DMS 273 treated with DMSO at 0.1 percent for 48 hours (cell line): ENCODE measurements at places on chromosomes 1 and 21.
A peak's percentile ranks its signal among the peaks of the same experiment; 100 is the strongest.

DNA sequence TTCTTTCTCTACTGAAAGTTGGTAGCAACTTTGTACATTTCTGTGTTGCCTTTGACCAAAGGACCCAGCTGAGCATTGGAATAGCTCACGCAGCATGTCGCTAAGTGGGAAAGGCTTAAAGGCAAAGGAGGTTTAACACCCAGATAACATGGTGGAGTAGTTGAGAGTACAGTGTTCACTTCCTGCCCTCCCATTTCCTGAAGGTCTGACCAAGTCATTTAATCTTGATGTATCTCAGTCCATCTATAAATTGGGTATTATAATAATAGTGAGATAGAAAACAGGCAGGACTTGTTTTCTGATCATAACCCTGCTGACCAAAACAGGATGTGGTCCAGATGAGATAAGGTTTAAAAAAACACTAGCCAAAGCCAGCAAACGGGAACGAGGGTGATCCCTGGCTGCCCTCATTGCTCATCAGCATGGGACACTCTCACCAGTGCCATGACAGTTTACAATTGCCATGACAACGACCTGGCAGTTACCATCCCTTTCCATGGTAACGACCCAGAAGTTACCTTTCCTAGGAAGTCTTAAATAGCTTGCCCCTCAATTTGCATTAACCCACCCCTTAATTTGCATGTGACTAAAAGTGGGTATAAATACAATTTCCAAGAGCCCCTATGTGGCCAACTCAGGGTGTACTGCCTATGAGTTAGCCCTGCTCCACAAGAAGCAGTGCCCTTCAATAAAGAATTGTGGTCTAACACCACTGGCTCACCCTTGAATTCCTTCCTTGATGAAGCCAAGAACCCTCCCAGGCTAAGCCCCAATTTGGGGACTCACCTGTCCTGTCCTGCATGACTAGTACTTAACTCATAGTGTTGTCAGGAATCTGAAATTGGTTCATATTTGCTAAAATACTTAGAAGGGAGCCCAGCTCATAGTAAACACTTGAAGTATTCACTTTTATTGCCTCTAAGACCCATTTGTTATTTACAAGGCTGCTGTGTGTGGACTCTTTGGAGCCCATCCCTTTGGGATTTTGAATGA, 28.4 kb upstream of the FHAD1 start:
- DNase-seq = no peak

GRCh38 chr1:212293579-212293978, 8.4 kb downstream of the PPP2R5A start:
- no peak for DNase-seq

GRCh38 chr1:223487887-223488259, 94.7 kb downstream of the CCDC185 start:
- no peak for DNase-seq

- DNase-seq = no peak
Measured at GRCh38 chr1:179785728-179786127, 42.6 kb downstream of the FAM163A start.

- DNase-seq = peak; percentile 24
Measured at GRCh38 chr1:165451691-165452090, 6.8 kb upstream of the RXRG start.

DNA sequence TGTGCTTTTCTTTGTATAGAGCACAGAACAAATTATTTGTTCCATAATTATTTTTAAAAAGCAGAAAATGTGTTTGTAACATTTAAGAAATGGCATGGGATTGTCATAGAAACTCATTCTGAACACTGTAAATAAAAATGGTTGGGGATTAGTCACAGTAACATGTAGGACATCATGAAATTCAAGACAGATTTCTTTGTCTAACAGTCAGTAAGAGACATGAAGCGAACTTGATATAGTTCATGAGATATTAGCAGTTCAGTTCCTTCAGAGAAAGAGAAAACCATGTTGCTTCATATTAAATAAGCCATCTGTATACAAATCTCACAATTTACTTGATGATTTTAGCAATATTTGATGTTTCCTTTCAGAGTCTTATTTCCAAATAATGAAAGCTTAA, 19.7 kb downstream of the NFIA start:
- DNase-seq = no peak

DNA sequence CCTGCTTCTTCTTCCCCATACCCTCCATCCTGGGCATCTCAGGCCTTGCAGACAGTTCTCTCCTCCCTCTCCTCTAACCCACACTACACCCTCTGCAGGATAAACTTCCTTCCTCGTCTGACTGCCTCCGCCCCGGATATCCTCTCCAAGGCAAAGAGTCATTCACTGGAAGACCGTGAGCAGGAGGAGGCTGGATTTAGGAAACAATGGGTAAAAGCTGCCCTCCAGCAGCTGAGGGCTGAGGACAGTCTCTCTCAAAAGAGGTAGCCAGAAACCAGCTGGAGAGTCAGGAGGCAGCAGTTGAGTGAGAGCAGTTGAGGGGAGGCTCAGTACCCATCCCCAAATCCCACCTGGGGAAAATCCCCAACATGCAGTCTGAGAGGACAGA, 1.4 kb downstream of the CSRP1 start:
- DNase-seq = no peak

DNA sequence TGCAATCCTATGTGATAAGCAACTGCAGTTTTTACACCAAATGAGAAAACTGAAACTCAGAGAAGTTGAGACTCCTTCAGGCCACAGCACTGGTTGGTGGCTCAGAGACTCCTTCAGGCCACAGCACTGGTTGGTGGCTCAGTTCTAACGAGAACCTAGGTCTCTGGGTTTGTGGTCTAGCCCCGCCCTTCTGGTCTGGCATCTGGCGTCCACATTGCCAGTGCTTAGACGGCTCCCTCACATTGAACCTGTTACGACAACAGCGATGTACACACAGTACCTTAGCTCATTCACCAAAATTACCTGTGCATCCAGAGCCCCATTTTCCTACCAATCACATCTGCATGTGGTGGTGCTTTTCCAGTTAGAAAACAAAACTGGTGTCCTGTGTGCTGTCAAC, 66.1 kb downstream of the NID1 start:
- DNase-seq = no peak

GRCh38 chr1:149884433-149885338, 14.7 kb upstream of the BOLA1 start:
- DNase-seq = peak; percentile 60

DNA sequence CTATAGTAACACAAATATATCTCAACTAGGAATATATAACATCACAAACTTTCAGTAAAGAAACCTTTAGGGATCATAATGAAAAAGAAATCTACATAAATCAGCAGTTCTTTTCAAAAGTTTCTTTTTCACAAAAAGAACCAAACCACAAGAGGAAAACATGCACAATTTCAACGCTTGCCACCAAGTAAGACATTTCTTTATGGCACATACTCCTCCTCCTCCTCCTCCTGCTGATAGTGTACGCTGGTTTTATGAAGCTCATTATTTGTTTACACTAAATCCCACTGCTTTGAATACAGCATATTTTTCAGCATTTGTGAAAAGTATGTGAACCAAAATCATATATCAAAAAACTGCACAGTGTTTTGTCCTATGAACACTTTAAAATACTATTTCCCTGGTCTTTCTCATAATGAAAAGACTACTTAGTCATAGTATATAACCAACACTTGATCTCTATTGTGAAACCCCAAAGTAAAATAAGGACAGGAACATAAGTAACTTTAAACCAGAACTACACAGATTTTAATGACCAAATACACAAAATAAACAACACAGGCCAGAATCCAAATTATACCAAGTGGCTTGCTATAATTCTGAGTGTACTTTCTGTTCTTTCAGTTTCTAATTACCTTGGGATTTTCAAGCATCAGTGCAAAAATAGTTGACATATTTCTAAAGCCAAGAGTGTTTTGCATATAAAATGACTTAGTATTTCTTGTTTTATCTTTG, 184.2 kb downstream of the EIF4G3 start:
- DNase-seq = no peak

- DNase-seq = no peak
Measured at GRCh38 chr1:20555025-20555757, 2.8 kb downstream of the FAM43B start.

DNA sequence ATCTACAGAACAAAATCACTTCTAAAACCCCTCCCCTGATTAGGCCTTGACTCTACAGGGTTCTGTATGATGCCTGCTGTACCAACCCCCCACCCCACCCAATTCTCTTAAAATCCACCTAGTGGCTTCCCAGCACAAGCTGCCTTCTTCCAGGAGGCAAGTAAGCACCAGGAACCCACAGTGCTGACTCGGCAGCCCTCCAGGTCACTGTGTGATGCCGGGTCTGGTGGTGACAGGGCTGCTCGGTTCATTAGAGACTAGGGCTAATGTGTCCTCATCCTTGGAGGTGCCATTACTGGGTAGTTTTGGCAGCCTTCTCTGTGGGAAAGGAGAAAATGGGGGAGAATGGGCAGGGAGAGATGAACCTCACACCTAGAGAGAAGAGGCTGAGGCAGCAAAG, 363.5 kb downstream of the PTPRU start:
- no peak for DNase-seq

GRCh38 chr1:56200442-56200841, 378.9 kb downstream of the PLPP3 start:
- no peak for DNase-seq

DNA sequence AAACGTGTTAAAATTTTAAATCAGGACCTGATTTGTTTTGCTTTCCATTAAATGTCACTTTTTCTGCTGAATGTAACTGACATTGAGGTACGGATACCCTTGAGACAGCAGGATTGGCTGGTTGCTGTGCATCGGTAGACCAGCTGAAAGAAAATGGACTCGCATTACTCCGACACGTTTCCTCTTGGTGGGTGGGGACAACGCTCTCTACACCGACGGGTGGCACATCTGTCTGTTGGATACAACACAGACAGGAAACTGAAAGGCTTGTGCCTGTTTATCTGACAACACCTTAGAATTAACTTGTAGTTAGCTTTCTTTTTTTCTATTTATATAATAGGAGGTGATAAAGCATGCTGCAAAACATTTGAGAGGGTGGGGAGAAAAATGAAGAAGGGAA, 19.4 kb downstream of the PRPF38A start:
- no peak for DNase-seq

GRCh38 chr1:228393268-228393701, 13.3 kb downstream of the TRIM11 start:
- DNase-seq = no peak

- DNase-seq = no peak
Measured at GRCh38 chr1:56897150-56898004, 42.8 kb downstream of the C8A start.

GRCh38 chr1:14803002-14803789, 204.7 kb downstream of the KAZN start:
- DNase-seq = no peak

- no peak for DNase-seq
Measured at GRCh38 chr1:155999964-156000363, 20.8 kb downstream of the SSR2 start.

GRCh38 chr1:105396001-105396400, 1646.3 kb downstream of the AMY1C start:
- DNase-seq = no peak

DNA sequence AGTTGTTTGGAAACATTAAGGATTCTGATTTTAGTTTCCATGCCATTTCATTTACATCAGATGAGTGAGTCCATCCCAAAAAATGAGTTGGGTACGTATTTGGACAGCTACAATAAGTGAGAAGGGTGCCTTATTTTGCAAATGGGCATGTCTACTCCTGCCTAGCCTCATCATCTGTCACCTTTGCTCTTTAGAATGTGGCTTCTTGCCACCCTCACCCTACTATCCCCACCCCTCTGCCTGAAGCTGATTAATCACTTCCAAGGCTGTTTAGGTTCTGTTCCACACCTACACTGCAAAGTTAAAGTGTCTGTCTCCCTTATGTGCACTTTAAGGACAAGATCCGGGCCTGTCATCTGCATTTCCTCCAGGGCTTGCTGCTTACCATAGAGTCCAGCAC, 61.2 kb downstream of the ST6GALNAC5 start:
- no peak for DNase-seq

DNA sequence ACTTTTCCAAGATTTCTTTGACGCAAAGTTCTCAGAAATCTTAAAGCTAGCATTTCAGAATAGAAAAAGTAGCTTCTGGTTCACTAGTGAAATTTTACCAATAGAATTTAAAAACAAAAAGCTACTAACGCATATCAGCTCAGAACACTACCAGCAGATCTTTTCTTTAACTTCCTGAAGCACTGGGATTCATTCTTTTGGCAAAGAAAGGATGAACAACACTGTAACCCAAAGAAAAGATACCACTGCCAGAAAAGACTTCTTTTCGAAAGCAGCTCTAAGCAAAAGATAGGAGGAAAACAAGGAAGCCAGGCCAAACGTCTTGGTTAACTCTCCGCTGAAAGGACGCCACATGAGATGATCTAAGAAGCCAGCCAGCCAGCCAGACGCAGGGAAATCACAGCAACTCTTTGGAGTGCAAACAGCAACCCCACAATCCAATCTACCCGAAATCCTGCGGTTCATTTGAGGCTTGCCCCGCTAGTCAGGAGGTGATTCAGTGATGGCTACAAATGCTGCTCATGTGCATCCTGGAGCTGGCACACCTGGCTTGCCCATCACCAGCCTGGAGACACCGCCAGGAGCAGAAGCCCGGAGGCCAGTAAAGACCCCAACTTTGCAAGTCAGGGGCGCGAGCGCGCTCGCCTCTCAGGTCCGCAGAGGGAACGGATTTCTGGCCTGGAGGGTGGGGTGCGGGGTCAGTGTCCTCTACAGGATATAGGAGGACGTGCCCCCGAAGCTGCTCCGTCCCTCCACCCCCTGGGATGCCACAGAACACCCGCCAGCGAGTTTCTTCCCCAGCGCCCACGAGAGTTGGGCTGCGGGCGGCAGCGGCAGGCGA, 812 bp downstream of the NBPF1 start:
- DNase-seq = peak; percentile 56

DNA sequence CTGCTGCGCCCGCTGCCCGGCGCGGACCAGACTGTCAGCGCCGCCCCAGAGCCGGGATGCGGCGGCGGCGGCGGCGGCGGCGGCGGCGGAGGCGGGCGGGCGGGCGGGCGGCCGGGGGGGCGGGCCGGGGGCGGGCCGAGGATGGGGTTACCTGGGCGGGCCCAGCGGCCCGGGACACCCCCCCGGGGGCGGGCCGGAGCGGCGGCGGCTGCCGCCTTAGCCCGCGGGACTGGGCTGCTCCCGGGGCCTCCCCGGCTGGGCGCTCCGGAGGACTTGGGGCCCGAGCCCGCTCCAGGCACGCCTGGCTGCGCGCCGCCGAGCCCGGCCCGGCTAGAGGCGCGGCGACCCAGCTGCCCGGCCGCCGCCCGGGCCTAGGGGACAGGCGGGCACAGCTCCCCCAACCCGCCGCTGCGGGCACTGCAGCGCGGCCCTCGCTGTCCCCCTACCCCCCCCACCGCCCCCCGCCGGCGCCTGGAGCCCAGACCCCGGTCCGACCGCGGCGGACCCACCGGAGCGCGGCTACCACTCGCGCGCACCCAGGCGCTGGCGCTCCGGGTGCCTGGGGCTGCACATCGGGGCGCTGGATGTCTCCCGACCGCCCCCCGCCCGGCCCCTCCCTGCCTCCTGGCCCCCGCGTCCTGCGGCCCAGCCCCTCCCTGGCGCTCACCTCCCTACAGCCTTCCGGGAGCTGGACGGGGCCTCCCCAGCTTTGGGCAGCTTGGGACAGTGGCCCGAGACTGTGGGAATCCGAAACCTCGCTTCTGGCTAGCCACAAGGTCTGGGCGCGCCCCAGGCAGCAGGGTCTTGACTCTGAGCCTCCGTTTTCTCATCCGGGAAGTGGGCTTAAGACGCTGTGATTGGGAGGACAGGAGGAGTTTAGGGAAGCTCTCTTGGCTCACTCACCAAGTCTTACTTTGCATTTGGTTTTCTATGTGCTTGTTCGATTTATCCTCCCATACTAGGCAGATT, at the start of gene WNT4:
TSS of gene WNT4 (minus strand) at position 33 of the 969 bp plus-strand sequence. CDS start 175 bp downstream, outside the sequence.
- no peak for DNase-seq

GRCh38 chr1:18324246-18324645, 156.5 kb upstream of the KLHDC7A start:
- no peak for DNase-seq
